ENCODE measurements at places on chromosomes 4 and X.
A peak's percentile ranks its signal among the peaks of the same experiment; 100 is the strongest.

- no peak for DNase-seq
Observed at GRCh38 chr4:99117876-99118693, 26.0 kb downstream of the ADH4 start.

- peak; percentile 68 for DNase-seq
Observed at GRCh38 chrX:49001521-49002090, 458 bp downstream of the GRIPAP1 start.

GRCh38 chr4:82713856-82714255 is 84.7 kb downstream of the SCD5 start:
- no peak for DNase-seq

DNA sequence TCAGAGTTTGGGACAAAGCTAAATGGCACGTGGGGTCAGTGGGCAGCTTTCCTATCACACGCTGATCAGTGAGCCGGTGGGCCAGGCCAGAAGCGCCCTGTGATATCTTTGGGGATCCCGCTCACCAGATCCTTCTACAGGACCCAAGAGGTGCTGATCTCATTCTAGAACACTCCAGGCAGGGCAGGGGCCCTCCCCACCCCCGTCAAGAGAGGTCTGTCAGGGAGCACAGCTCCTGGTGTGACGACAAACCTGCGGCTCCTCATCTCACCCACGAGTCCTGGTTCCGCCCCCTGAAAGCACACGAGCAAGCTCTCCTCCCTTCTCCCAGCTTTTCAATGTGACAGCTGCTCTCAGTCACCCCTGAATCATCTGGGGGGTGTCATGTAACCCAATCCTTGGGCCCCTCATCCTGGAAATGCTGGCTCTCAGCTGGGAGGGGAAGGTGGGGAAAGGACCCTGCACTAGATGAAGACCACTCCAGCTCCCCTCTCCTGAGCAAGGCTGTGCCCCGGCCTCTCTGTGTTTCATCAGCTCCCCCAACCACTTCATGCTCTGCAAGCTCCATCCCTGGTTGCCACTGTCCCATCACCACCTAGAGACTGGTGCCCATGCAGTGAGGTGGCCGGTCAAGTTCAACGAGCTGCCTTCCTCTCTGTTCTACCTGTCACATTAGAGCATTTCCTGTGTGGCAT is 4.6 kb downstream of the HCFC1 start:
- no peak for DNase-seq

DNA sequence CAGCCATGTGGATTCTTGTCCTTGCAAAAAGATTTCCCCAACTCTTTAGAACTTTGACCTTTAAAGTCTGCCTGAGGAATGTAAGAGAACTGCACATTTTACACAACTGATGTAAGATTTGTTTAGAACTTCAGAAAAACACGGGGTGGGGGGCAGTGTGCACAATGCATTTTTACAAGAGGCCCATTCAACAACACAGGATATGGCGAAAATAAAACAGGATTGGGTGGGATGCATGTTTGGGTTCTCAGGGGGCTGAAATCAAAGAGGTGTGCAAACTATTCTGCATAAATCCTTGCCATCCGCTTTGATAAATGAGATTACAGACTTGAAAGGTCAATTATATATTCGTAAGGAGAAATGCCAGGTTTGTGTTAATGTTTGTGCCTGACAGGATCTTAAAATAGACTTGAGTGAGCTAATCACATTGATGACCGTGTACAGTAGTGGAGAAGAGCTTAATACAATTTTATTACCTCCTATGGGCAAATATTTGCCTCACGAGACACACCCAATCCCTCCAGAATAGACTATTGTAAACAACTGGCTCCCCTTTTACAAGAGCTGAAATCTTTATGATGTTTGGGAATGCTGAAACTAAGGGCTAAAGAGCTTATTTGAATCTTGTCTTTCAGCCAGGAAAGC is 184.1 kb upstream of the LEF1 start:
- no peak for DNase-seq

GRCh38 chr4:40316333-40316781 is 18.8 kb upstream of the CHRNA9 start:
- no peak for DNase-seq

GRCh38 chrX:12954981-12955380 is 19.9 kb upstream of the TMSB4X start:
- no peak for DNase-seq

DNA sequence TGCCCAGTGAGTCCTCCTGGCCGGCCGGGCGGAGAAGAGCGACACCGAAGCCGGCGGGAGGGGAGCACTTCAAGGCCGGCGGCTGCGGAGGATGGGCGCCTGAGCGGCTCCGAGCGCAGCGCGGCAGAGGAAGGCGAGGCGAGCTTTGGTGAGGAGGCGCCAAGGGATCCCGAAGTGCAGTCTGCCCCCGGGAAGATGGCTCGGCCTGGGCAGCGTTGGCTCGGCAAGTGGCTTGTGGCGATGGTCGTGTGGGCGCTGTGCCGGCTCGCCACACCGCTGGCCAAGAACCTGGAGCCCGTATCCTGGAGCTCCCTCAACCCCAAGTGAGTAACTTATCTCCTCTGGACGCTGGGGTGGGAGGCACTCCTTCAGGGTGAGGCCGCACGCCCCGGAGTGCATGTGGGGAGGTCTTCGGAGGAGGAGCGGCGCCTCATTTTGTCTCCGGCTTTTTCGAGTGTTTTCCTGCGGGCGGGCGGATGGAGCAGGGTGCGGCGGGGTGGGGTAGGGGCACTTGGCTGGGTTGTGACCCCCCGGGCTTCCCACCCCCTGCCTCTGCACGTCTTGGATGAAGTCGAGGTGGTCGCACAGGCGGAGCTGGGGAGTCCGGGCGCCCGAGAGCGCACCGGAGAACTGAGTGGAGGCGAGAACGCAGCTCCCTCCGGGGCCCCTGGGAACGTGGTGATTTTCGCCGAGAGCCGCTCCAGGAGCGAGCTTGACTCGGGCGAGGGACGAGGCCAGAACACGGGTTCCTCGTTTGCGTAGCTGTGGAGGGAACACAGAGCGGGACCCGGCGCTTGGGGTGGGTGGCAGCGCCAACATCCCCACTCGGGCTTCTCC is 979 bp downstream of the EFNB1 start:
- no peak for DNase-seq

- no peak for DNase-seq
Observed at GRCh38 chr4:181670506-181670905, 572.7 kb upstream of the TENM3 start.

Data from activated CD8-positive, alpha-beta memory T cell treated with anti-CD3 and anti-CD28 coated beads, Interleukin-2, amount 50 U/mL, for 48 hours (primary cell).